ENCODE measurements at places on chromosomes 2 and 18. TPM values are rescaled to one million over a fixed set of nuclear protein-coding genes. Genes with fewer than 3 reads are reported as not detected.

The PROC gene
- total RNA-seq = 1.4 TPM

DNA sequence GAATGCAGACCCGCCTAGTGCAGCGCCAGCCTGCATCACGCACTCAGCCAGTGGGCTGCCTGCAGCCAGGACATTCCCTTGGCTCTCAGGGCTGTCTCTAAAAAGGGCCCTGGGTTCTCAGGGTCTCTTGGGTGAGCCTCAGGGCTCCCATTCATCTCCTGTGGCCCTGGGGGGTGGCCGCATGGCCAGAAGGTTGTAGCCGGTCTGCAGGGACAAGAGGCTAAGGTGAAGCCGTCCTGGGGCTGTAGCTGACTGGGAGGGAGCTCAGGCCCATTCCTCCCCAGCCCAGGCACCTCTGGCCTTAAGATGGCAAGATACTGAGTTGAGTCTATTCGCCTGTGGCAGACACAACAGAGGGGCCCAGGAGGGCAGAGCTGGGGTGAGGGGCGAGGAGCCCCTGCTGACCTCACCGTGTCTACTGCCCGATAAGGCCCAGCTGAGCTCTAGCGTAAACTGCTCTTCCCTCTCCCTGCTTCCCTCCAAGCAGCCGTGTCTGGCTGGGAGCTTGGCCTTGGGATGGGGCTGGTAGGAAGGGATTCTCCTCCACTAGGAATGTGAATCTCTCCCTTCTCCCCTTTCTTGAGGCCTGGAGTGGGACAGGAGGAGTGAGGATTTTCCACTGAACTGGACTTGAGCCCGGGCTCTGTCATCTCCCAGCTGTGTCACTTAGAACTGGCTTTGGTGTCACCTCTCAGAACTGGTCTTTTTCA, 37.9 kb downstream of the INHBB start:
- DNase-seq = no peak

The CNTNAP5 gene
- total RNA-seq = not detected

The MBOAT2 gene
- total RNA-seq = 67.3 TPM

The ERBB4 gene
- total RNA-seq = not detected

The STK36 gene
- total RNA-seq = 18.8 TPM

DNA sequence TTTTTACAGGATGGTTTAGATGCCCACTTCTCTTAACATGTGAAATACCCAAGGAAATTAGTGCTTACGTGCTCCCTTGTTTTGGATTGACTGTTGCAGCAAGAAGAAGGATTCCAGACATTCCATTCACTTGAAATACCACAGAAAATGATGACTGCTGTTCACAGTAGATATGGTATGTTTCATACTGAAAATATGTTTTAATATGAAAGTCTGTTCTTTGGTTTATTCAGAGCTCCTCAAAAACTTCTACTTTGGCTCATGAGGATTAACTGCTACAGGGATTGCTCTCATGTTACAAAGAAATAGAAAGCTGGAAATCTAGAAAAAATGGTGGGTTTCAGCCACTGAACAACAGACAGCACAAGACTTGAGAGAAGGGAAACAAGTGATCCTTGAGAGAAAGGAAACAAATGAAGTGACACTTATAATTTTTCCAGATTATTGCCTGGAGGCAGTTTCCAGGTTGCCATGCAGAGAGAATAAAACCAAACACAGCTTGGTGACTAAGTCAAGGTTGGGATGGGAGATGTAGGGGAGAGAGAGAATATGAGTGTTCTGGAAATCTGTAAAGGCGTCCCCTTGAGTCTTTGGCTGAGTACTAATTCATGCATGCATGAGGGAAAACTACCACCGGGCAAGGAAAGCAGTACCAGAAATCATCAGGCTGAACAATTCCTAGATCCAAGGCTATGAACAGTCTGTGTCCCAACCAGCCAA, 348.1 kb downstream of the CLIP4 start:
- DNase-seq = peak; percentile 60

- DNase-seq = peak; percentile 70
These were observed 595 bp downstream of the PARD6G start for GRCh38 chr18:80246445-80247392.

- no peak for DNase-seq
These were observed 104.6 kb downstream of the SS18 start for GRCh38 chr18:25985707-25986394.

DNA sequence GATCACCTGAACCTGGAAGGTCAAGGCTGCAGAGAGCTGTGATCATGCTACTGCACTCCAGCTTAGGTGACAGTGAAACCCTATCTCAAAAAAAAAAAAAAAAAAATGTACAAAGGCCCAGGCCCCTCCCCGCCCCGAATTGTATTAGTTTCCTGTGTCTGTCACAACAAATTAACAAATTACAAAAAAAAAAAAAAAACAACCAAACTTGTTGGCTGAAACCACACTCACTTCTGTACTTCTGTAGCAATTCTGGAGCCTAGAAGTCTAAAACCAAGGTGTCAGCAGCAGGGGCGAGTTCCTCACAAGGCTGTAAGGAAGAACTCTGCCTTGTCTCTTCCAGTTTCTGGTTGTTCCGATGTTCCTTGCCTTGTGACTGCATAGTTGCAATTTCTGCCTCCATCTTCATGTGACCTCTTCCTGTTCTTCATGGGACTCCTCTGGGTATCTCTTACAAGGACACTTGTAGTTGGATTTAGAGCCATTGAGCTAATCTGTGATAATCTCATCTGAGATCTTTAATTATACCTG, 100.8 kb upstream of the ZSWIM2 start:
- no peak for DNase-seq

- no peak for DNase-seq
These were observed 24.0 kb downstream of the IL1B start for GRCh38 chr2:112812318-112813267.

DNA sequence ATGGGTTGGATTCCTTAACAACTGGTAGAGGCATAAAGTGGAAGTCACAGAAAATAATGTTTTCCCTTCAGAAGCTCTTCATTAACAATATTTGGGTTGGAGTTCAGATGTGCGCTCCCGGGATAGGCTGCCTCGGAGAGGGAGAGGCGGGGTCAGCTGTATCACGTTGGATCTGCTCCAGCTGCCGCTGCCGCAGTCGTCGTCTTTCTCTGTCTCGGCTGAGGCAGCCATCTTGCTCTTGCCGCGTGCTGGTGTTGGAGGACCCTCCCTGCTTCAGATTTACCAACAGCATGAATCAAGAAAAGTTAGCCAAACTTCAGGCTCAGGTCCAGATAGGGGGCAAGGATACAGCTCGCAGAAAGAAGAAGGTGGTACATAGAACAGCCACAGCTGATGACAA, 35.1 kb downstream of the TANC1 start:
- no peak for DNase-seq

- no peak for DNase-seq
These were observed 294.7 kb downstream of the TDRD15 start for GRCh38 chr2:21418456-21418855.

- DNase-seq = no peak
These were observed 261.5 kb downstream of the AFF3 start for GRCh38 chr2:99880964-99881294.

The UGT1A5 gene
- total RNA-seq = 1.3 TPM

- peak; percentile 92 for DNase-seq
These were observed 26.2 kb upstream of the XDH start for GRCh38 chr2:31440764-31441163.

GRCh38 chr2:65416945-65417344, 15.5 kb downstream of the SPRED2 start:
- no peak for DNase-seq

DNA sequence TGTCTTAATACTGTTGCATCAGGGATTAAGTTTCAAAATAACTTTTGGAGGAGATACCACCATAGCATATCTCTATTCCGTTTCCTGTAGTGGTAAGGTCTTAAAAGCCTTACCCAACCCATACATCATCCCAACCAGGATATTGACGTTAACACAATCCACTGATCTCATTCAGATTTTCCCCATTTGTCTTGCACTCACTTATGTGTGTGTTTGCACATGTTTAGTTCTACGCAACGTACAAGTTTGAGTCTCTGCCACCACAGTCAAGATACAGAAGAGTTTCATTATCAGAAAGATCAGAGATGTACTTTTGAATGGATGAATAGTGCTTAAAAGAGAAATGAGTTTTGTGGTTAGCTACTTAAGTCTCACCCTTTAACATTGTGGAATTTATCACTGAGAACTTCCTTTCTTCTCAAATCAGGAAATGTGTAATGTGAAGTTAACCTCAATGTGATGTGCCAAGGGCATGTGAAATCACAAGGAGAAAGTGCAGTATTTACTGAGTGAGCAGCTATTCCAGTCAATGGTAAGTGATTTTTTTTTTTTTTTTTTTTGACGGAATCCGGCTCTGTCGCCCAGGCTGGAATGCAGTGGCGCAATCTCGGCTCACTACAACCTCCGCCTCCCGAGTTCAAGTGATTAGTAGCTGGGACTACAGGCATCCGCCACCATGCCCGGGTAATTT, 69.2 kb upstream of the EPHA4 start:
- no peak for DNase-seq

All from mammary epithelial cell (primary cell).